ENCODE measurements at places on chromosomes 4 and X.

GRCh38 chr4:81746071-81746470, 274.4 kb upstream of the RASGEF1B start:
- DNase-seq, result no peak

GRCh38 chr4:65617416-65617815, 52.9 kb downstream of the EPHA5 start:
- no peak for DNase-seq

- DNase-seq, result no peak
These were observed 70.1 kb upstream of the CBR4 start for GRCh38 chr4:169079942-169080827.

DNA sequence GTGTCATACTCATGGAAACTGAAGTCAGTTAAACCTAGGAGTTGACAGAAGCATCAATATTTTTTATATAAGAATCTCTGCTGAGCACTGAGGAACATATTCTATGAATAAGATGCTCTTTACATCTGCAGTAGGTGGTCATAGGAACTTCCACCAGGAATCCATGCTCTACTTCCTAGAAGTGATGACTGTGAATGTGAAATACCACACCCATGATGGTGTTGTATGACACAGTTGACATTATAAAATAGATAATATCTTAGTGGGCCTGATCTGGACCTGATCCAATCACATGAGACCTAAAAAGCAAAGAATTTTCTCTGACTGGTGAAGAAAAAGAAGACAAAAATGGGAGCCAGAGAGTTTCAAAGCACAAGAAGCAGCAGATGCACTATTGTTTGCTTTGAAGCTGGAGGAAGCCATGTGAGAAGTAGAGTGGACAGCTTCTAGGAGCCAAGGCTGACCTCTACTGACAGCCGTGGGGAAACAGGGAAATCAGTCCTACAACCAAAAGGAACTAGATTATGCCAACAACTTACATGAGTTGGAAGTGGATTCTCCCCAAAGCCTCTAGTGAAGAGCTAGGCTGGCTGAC, 68.6 kb upstream of the HS3ST1 start:
- no peak for DNase-seq

- DNase-seq, result no peak
These were observed 52.0 kb downstream of the TBC1D14 start for GRCh38 chr4:6961496-6962210.

- DNase-seq, result no peak
These were observed 1411.2 kb downstream of the RAPGEF2 start for GRCh38 chr4:160514126-160514525.

GRCh38 chrX:8851231-8851886, 50.2 kb upstream of the FAM9A start:
- no peak for DNase-seq

DNA sequence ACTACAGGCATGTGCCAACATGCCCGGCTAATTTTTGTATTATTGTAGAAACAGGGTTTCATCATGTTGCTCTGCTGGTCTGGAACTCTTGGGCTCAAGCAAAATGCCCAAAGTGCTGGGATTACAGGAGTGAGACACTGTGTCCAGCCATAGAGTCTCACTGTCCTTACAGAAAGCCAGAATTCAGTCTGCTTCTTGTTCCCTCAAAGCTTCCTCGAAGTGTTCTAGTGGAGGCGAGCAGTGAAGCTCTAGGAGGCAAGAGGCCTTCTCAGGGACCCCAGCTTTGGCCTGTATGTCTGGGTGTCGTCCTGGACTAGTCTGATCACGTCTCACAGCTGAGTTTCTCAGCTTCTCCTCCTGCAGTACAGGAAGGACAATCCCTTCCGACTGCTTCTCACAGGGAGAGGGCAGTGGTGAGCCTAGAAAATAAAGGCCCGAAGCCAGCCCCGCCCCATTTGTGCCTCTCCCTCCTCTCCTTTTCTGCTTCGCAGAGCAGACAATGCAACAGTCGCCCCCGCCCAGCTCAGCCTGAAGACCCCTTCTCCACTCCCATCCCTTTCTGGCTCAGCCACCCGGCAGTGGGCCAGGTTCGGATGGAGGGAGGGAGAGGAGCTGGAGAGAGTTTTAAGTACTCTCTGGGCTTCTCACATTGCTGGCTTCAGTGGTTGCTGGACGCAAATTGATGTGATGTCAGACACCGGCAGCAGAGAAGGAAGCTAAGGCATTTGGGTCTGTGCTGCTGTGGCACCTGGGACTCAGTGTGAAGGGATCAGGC, 11.1 kb upstream of the FAM3A start:
- DNase-seq, result no peak

- DNase-seq, result no peak
These were observed 10.7 kb downstream of the LIAS start for GRCh38 chr4:39469429-39470077.

DNA sequence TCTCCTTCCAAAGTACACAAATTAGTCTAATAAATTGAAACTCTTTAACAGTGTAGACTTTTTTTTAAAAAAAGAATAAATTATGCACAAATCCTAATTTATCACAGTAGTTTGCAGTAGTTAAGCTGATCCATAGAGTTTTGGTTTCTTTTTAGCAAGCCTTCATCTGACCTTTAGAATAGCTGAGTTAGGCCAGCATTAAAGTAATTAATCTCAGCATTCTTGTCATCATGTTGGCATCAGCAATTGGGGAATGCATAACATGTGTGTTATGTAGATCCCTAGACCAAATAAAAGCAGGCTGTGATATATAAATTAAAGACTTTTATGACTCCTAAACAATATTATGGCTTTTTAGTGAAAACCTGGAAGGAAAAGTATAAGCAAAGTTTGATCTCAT, 426.5 kb upstream of the PABPC4L start:
- DNase-seq, result no peak

- DNase-seq, result no peak
These were observed 50.9 kb downstream of the USP26 start for GRCh38 chrX:133045986-133046385.

- DNase-seq, result no peak
These were observed at the start of gene ANOS1 for GRCh38 chrX:8731559-8732395. ANOS1 (minus strand) TSS chrX:8732137; CDS start chrX:8732036, 101 bp downstream.

DNA sequence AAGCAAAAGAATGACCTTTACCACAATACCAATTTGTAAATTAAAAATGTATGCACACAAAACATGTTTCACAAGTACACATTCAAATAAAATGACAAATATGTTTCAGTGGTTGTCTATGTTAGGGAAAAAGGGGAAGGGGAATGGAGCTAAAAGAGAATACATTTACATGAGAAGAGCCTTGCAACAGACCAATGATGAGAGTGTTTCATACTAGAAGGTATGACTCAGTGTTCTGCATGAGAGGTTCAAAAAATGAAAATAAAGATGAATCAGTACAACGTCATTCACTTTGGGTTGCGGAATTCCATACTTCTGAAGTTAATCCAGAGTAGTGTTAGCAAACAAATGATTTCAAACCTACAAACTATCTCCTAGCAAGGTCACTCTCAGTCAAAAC, 51.7 kb downstream of the RPGR start:
- no peak for DNase-seq

DNA sequence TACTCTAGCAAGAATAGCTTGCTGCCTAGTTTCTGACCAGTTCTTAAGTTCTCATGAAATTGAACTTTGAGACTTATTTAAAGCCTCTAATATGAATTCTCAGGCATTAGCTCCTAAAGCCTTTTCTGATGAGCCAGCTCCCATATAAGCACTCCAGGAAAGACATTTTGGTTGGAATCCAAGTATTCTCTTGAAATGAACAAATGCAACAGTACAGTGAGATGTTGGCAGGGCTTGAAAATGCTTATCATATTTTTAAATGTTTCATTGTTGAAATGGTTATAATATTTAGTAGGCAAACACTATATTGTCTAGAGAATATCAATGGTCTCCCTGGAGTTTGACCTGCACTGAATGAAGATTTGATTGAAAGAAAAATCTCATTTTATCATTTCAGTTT, 240.3 kb downstream of the ANK2 start:
- DNase-seq, result no peak

DNA sequence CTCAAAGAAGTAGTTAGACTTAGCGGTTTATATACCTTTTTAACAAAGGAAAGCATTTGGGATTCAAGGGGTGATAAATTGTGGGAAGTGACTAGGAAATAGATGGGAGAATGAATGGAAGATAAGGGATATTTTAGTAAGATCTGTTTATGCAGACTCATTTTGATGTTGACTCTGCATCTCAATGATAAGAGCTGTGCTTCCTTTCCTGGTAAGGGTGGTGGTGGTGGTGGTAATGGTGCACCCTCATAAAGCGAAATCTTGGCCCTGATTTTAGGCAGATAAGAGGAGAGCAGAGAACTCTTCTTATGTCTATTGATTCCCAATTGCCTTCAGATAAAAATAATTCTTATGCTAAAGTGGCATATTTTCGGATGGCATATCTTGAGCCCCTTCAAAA, 197.1 kb downstream of the SPRY1 start:
- DNase-seq, result no peak

DNA sequence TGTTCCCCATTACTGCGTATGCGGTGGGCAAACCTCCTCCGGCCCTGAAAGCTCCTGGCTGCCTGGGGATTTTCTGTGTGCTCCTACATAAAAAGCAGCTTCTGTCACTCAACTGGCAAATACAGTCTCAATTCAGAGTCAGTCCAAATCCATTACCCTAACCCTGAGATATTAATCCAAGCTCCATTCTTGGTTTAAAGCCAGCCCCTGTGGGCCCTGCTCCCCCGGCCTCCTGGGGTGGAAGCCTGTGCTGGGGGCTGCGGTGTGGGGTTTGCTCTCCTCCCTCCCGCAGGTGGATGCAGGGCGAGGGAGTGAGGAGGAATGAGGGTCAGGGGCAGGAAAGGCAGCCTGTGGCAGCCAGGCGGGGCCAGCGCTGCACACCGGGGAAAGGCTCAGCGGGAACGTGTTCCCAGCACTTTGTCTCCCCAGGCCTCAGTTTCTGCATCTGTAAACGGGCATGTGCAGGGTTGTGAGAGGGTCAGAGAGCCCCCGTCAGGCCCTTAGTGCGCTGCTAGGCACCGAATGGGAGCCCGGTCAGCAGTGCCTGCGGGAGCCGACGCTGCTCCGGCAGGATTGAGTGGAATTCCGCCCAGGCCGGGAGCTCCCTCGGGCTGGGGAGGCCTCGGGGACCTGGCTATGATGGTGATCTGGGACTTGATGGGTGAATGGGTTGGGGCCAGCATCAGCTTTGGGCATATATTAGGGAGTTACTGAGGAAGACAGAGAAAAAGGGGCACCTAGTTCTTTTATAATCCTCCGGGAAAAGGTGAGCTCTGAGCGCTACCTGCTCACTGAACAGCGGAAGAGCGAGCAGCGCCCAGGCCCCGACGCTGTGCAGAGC, 6.3 kb upstream of the RGS12 start:
- DNase-seq, result no peak
